Aorta (tissue), 5 donors: ENCODE measurements at places on chromosomes 1 and 21. TPM values are rescaled to one million over a fixed set of nuclear protein-coding genes. Genes with fewer than 3 reads are reported as not detected.

Gene BGLAP
- polyA plus RNA-seq, result 1.9 TPM

Gene CFAP107
- not detected for polyA plus RNA-seq

Gene SPRR2F
- not detected for polyA plus RNA-seq

Gene NTMT2
- polyA plus RNA-seq, result not detected

Gene ADCY10
- polyA plus RNA-seq, result 0.15 TPM

Gene GBP7
- polyA plus RNA-seq, result not detected

Gene IFNLR1
- 1.9 TPM for polyA plus RNA-seq

Gene AMY1A
- not detected for polyA plus RNA-seq

Gene TMEM82
- not detected for polyA plus RNA-seq

Gene HCN3
- 3.1 TPM for polyA plus RNA-seq

Gene SLC2A5
- polyA plus RNA-seq, result 10.5 TPM

Gene LCE2A
- not detected for polyA plus RNA-seq

Gene RAP1GAP
- 4.9 TPM for polyA plus RNA-seq

Gene SLC6A17
- not detected for polyA plus RNA-seq

Gene SNX7
- 31.4 TPM for polyA plus RNA-seq
